Activated CD8-positive, alpha-beta memory T cell treated with anti-CD3 and anti-CD28 coated beads, Interleukin-2, amount 50 U/mL, for 4 hours (primary cell): ENCODE measurements at places on chromosomes 3 and 15.

DNA sequence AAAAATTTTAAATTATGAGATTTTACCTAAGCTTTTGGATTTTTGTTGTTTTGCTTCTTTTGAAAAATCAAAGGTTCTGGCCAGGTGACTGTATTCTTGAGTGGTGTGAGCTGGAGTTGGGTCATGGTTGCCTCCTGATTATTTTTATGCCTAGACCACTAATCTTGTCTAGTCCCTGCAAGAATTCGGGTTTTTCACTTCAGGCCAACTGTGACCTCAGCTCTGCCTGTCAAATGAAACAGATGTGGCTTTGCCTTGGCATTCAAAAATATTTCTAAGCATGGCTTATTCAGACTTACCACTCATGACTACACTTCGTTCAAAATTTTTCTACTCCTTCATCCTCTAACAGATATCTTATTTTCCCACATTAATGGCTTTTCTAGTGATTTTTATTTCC is 25.4 kb upstream of the CDV3 start:
- no peak for DNase-seq

DNA sequence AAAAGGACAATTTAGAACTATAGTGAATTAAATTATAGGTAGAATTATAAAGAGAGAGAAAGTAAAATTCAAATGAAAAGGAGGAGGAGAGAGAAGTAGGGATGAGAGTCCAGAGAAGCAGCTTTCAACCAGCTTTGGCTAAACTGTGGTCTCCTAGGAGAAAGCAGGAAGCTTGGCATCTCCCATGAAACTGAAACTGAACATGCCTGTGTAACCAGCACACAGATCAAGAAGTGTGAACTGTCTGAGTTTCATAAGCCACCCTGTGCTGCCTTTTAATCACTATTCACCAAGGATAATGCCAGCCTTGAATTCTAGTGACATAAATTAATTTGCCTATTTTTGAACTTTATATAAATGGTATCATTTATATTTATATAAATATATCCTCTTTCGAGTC is 128.5 kb downstream of the MYRIP start:
- no peak for DNase-seq

DNA sequence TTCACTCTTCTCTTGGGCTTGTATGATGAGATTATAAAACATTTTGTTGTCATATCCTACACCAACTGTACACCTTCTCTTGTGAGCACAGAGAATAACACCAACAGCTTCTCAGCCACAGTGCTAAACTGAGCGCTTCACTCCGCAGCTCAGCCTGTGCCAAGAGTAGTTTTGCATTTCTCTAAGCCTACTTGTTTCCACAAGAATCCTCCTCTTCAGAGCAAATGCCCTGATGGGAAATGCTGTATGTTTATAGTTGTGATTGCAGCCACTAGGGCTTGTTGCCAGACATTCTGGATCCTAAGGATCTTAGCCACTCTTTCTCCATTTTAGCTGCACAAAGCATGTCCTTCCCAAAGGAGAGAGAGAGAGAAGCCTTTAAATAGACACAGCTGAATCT is 138.8 kb upstream of the PLXND1 start:
- no peak for DNase-seq

GRCh38 chr3:115071601-115072000 is 75.5 kb downstream of the ZBTB20 start:
- no peak for DNase-seq

- no peak for DNase-seq
Measured at GRCh38 chr3:156635973-156636372, 38.4 kb upstream of the TIPARP start.

- DNase-seq, result no peak
Measured at GRCh38 chr3:138054057-138054456, 44.1 kb downstream of the CLDN18 start.

DNA sequence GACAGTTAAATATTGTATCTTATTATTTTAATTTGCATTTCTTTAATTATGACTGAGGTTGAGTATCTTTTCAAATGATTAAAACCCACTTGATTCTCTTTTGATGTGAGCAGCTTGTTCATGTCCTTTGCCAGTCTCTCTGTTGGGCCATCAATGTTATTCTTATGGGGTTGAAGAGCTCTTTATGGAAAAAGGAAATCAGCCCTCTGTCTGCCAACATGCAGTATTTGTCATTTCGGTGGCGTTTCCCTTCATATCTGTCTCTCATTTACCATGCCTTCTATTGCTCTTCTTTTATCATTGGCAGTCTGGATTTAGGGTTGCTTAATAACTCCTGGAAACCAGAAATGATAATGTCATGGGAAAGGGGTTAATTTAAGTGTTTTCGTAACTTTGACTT is 340.7 kb upstream of the DNAJC19 start:
- DNase-seq, result no peak

DNA sequence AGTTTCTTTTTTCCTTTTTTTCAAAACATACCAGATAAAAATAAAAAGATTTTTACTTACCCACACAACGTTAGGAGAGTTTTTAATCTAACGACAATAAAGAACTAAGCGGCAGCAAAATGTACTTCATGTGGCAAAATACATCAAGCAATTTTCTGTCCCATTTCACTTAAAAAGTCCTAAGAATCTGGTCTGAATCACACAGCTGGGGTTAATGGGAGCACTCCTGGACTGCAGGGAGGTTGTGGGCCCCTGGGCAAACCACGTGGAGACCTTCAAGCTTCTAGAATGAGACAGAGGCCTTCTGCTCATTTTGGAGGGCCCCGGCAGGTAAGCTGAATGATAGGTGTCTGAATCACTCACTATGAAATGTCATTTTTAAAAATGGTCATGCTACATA is 193.8 kb downstream of the RORA start:
- no peak for DNase-seq

DNA sequence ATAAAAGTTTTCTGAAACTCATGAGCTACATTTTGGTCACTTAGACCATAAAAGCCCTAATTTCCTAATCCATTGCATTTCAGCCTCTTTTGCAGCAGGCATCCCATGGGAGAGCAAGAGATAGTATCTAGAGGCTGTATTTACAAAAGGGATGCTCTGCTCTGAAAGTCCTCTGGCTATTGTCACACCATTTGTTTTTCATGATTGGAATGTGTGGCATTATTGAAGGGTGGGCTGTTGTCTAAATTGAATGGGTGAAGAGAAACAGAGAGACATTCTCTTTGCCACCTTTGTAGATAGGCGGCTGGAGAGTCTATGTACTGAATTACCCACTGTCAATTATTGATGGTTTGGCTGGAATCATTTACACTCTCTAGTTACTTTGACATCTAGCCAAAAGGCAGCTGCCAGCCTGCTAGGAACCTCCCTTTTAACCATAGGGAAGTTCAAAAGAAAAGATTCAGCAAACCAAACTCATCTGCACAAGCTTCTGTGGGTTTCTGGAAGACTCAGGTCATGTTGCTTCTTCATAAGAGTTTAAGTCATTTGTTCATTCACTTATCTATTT is 89.8 kb upstream of the RARB start:
- DNase-seq, result no peak

GRCh38 chr3:105444725-105445124 is 78.0 kb downstream of the ALCAM start:
- no peak for DNase-seq

- DNase-seq, result no peak
Measured at GRCh38 chr3:127997016-127997415, 55.2 kb upstream of the SEC61A1 start.

DNA sequence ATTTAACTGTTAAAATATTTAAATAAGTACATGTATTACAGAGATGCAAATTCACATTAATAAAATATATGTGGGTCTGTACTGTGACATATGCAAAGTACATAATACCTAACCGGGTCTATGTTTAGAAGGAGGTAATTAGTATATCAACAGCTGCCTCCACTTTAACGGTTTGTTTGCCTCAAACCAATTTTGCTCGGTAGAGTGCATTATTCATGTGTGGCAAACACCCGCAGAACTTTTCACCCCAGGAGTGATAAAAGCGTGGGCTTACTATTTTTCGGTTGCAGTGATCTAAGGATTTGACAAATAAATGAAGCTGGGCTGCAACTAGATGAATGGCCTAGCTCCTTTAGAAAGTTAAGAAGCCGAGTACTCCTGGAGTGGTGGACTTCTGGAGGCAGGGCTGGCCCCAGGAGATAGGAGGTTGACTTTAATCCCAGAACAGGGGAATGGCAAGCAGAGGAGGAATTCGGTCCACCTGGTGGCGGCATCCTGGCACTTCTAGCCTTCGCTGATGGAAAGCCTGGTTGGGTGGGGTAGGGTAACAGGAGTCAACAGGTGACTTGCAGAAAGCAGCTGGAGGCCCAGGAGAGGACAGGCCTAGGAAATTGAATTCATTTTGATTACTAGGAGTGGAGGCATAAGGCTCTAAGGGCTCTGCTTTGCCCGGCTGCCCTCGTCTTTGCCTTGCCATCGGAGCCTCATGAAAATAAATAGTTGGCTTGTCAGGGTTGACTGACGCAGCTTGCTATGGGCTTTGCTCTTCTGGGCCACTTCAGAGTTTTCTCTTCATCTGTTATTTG is 2.4 kb downstream of the SLCO3A1 start:
- DNase-seq, result no peak

GRCh38 chr3:65339192-65339740 is 651.5 kb upstream of the ADAMTS9 start:
- no peak for DNase-seq

DNA sequence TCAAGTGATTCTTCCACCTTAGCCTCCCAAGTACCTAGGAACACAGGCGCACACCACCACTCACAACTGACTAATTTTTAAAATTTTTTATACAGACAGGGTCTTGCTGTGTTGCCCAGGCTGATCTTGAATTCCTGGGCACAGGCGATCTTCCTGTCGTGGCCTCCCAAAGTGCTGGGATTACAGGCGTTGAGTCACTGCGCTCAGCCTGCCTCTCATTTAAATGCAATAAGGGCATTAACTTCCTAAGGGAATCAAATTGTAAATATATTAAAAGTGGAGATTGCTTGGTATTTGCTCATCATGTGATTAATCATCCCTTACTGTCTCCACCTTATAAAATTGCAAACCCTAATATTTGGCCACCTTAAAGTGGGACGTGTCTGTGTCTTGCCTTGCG is 65.2 kb downstream of the PGPEP1L start:
- DNase-seq, result no peak

- DNase-seq, result no peak
Measured at GRCh38 chr3:63279005-63279841, 1.1 kb downstream of the SYNPR start.

GRCh38 chr3:77467702-77468625 is 428.1 kb downstream of the ROBO2 start:
- no peak for DNase-seq

DNA sequence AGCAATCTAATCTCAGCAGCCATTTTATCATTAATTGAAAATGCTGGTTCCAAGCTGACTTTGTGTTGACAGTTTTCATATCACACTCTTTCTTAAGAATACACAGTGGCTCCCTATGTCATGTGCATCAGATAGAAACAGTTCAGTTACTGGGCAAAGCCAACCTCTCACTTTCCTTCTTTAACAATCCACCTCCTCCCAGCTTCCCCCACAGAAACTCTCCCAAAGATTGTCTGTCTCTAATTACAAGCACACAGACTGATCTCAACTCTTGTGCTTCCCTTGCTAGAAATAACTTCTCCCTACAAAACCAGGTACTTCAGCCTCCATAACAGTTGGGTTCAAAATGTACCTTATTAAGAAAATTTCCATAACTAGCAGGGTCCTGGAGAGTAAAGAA is 228.9 kb upstream of the WNT5A start:
- DNase-seq, result no peak
